ENCODE measurements at places on chromosomes 13 and 19.

DNA sequence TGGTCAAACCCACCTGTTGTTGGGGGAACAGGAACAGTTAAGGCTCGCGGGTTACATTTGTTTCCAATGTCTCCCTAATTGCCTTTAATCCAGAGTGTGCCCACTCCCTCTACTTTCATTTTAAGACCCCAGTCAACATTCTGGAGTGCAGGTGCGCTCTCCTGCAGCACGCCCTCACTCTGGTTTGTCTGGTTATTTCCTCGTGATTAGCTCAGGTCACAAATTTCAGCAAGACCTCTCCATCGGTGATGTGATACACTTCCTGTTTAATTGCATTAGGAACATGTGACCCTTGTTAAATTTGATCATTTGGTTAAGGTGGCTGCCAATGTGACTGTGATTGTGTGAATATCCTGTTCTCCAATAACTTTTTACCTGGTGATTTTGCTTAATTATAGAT lies 53.0 kb downstream of the TEX29 start:
- no peak for DNase-seq

GRCh38 chr13:40197936-40198595 lies 468.4 kb downstream of the FOXO1 start:
- DNase-seq, result no peak

- DNase-seq, result no peak
Observed at GRCh38 chr19:27872370-27872769, 1340.6 kb downstream of the UQCRFS1 start.

DNA sequence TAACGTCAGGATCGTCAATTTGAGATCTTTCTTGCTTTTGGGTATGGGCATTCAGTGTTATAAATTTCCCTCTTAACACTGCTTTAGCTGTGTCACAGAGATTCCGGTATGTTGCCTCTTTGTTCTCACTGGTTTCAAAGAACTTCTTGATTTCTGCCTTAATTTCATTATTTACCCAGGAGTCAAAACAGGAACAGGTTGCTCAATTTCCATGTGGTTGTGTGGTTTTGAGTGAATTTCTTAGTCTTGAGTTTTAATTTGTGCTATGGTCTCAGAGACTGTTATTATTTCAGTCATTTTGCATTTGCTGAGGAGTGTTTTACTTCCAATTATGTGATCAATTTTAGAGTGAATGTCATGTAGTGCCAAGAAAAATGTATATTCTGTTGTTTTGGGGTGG lies 153.1 kb downstream of the PCDH17 start:
- no peak for DNase-seq

DNA sequence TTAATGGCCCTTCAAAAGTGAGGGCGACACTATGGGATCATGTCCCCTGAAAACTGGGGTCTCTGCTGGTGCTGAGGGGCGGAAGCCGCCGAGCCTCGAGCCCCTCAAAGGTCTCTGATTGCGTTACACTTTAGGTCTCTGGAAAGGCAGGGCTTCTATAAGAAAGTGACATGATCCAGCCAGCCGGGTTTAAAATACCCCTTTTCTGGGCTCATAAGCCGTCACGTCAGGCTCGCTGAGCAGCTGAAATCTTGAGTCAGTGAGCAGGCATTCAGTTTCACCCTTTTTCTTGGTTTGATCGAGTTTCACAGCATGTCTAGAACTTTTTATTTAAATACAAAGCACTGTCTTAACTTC lies 600 bp upstream of the HMGB1 start:
- no peak for DNase-seq

Measured in T-helper 1 cell (primary cell).